ENCODE measurements at places on chromosomes 2 and 18.
A peak's percentile ranks its signal among the peaks of the same experiment; 100 is the strongest.

GRCh38 chr2:10223471-10223870 is 79.2 kb upstream of the HPCAL1 start:
- no peaks in the 10 kb centered on the region for H3K27me3 ChIP-seq
- DNase-seq: no peak
- no peak overlapping the region for H3K27ac ChIP-seq
- H3K4me1 ChIP-seq: no peaks in the 10 kb centered on the region
- no peaks in the 10 kb centered on the region for H3K36me3 ChIP-seq

DNA sequence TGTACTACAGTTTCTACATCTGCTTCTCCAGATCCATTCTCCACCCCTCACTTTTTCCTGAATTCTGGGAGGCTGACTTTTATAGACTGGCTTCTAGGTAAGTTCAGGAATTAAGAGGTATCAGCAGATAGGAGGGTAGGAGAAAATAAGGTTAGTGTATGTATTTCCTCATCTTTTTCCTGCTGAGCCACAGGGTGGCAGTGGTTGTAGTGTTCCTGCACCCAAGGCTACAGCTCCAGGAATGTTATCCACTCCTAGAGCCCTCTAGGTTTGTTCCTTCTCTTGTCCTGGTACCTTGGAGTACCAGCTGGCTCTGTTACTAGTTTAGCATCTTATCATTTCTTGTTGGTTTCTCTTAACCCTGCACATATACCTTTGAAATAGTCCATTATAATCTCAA is 40.7 kb upstream of the C2orf66 start:
- no peak overlapping the region for H3K27ac ChIP-seq
- H3K4me3 ChIP-seq: no peak overlapping the region
- H3K4me1 ChIP-seq: no peaks in the 10 kb centered on the region
- H3K27me3 ChIP-seq: no peaks in the 10 kb centered on the region
- DNase-seq: no peak

- peaks cover 4% of the 10 kb centered on the region for H3K27me3 ChIP-seq
- H3K36me3 ChIP-seq: no peaks in the 10 kb centered on the region
- no peak overlapping the region for H3K4me3 ChIP-seq
- no peak for DNase-seq
- no peaks in the 10 kb centered on the region for H3K4me1 ChIP-seq
These were observed 137.9 kb upstream of the PARD3B start for GRCh38 chr2:204407204-204408014.

DNA sequence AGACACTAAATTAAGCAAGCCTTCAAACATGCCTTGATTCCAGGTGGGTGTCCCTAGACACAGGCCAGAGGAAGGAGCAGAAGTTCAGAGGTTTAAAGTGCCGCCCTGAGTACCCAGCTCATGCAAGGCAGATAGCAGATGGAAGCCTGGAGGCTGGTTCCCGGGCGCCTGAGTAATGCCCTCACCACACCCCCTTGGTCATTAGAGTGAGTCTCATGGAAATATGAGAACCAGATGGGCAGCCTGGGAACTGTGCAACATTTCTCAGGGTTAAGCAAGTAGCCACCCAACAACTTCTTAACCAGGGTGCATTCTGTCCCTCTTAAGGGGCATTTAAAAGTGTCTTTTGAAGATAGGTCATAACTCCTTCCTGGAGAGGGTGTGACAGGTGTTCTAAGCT is 44.1 kb downstream of the TGFA start:
- H3K4me3 ChIP-seq: no peak overlapping the region
- H3K27me3 ChIP-seq: no peaks in the 10 kb centered on the region
- DNase-seq: no peak
- H3K4me1 ChIP-seq: no peaks in the 10 kb centered on the region
- no peaks in the 10 kb centered on the region for H3K36me3 ChIP-seq

DNA sequence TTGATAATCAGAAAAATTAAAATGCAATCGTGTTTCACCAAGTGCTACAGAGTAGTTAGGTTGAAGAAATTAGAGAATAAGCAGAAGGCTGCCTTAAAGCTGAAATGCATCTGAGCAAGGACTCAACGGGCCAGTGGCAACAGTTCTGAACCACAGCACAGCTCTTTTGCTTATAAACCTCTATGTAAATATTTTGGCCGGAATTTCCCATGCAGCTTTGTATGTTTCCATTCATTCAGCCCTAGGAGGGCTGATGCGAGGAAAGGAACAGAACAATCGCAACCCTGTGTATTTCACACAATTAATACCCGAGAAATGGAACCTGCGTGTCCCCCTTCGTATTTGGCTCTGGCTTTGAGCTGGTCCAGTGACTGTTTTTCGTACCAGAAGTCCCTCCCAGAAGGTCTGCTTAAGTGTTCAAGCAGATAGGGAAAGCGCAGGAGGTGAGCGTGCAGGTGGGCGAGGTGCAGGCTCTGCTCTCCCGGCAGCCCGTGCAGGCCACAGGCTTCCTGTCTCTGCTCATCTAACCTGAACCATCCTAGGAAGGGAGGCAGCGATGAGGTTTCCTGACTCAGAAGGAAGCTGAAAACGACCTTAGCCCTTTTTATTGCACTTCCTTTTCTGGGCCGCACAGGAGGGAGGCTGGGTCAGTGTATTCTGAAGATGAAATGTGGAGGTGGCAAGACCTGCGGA is 67.3 kb downstream of the ASB1 start:
- peaks cover 22% of the 10 kb centered on the region for H3K4me1 ChIP-seq
- no peaks in the 10 kb centered on the region for H3K36me3 ChIP-seq
- H3K27ac ChIP-seq: peak overlapping the region; percentile 70
